ENCODE measurements at places on chromosomes 16 and 17. TPM values are rescaled to one million over a fixed set of nuclear protein-coding genes. Genes with fewer than 3 reads are reported as not detected.
A peak's percentile ranks its signal among the peaks of the same experiment; 100 is the strongest.

DNA sequence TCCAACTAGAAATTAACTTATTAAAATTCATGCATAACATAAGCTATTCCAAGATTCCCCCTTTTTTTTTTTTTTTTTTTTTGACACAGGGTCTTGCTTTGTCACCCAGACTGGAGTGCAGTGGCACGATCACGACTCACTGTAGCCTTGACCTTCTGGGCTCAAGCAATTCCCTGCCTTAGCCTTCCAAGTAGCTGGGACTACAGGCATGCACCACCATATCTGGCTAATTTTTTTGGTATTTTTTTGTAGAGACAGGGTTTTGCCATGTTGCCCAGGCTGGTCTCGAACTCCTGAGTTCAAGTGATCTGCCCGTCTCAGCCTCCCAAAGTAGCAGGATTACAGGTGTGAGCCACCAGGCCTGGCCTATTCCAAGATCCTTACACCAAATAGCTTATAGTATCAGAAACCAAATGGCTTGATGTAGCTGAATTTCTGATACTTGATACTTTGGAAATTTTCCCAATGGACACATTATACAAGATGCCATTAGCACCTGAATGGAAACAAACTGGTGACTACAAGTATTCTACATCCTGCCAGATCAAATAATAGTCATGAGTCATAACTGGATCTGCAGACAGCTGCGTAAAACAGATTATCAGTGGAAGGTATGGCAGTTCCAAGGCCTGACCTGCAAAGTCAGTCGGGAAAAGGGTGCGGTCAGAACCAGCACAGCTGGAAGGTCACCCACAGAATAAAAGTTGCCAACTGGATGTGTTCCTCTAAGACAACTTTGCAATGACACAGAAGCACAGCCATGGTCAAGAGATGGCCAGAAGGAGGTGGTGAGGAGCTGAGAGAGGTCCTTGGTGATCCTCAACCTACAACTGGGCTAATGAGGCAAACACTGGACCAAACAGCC is 14.5 kb downstream of the TUBG1 start:
- H3K27ac ChIP-seq = no peak overlapping the region
- no peaks in the 10 kb centered on the region for H3K27me3 ChIP-seq

ZSCAN10 gene
- not detected for total RNA-seq

SULT1A4 gene
- total RNA-seq = 20.7 TPM

- H3K4me1 ChIP-seq = no peaks in the 10 kb centered on the region
- H3K4me3 ChIP-seq = no peak overlapping the region
- H3K27me3 ChIP-seq = no peaks in the 10 kb centered on the region
- no peak overlapping the region for H3K27ac ChIP-seq
- no peak for DNase-seq
Measured at GRCh38 chr16:66416939-66417700, 10.0 kb upstream of the BEAN1 start.

DNA sequence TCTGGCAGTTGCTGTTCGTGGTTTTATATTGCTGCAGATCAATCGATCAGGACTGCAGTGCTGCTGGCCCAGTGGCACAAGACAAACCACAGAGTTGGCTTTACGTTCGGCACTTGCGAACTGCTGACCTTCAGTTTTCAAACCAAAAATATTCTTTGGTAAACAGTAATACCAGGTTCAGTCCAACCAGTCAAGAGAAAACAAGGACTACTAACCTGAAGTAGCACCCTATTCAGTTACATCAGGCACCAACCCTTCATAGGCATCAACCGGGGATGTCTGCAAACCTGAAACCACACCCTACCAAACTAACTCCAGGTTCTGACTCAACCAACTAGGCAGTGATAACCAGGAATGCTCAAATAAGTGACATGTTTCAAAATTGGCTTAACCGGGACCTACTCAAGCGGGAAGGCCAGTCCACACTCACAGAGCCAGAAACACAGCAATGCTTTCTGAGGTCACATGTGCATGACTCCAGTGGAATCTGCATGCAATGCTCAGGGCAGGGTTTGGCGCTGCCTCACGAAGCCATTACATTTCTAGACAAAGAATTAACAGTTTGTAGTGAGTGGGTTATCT is 91.1 kb downstream of the SMG6 start:
- H3K4me1 ChIP-seq = peaks cover 53% of the 10 kb centered on the region
- H3K27me3 ChIP-seq = no peaks in the 10 kb centered on the region
- no peak for DNase-seq
- H3K36me3 ChIP-seq = no peaks in the 10 kb centered on the region
- H3K27ac ChIP-seq = peak overlapping the region; percentile 81
- no peak overlapping the region for H3K4me3 ChIP-seq

KPNB1 gene
- 210 TPM for total RNA-seq

DNA sequence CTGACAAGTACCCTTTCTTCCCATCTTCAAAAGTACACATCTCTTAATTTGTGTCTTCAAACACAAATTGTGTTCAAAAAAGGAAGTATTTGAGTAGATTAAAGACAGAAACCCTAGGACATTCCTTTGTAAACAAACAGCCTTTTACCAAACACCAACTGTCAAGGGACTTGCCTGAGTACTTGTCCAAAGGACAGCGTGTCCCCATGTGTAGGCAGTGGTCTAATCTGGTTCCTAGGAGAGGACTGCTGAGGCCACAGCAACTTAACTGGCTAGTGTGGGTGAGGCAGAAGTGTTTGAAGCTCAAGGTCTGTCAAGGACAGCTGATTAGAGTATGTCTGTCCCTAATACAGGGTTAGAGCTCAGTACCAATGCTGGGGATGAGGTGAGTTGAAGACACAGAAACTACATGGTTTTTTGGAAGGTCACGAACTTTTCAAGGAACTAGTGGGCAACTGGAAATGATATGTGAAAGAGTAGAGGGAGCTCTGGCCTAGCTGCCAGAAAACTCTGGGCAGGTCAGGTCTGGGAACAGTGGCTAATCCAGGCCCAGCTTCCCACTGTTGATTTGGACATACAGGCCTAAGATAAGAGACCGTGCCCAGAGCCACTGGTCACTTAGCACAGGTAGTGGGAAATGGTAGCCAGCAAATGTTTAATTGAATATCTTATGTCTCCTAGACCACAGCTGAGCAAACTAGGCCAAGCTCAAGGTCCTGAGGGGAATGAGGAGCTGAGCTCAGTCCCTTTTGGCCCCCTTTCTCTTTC is 10.1 kb downstream of the HMOX2 start:
- peaks cover 23% of the 10 kb centered on the region for H3K36me3 ChIP-seq
- H3K4me1 ChIP-seq = peaks cover 29% of the 10 kb centered on the region
- no peak for DNase-seq
- no peaks in the 10 kb centered on the region for H3K27me3 ChIP-seq

GRCh38 chr17:80034791-80035686 is 633 bp downstream of the TBC1D16 start:
- H3K4me1 ChIP-seq = peaks cover 25% of the 10 kb centered on the region
- DNase-seq = peak; percentile 66
- peak overlapping the region; percentile 94 for H3K4me3 ChIP-seq
- H3K27ac ChIP-seq = peak overlapping the region; percentile 68
- H3K36me3 ChIP-seq = no peaks in the 10 kb centered on the region
- no peaks in the 10 kb centered on the region for H3K27me3 ChIP-seq

GRCh38 chr16:71214746-71215381 is 15.7 kb downstream of the HYDIN start:
- no peak overlapping the region for H3K4me3 ChIP-seq
- no peaks in the 10 kb centered on the region for H3K4me1 ChIP-seq
- no peak for DNase-seq
- no peaks in the 10 kb centered on the region for H3K36me3 ChIP-seq
- no peaks in the 10 kb centered on the region for H3K27me3 ChIP-seq

DNA sequence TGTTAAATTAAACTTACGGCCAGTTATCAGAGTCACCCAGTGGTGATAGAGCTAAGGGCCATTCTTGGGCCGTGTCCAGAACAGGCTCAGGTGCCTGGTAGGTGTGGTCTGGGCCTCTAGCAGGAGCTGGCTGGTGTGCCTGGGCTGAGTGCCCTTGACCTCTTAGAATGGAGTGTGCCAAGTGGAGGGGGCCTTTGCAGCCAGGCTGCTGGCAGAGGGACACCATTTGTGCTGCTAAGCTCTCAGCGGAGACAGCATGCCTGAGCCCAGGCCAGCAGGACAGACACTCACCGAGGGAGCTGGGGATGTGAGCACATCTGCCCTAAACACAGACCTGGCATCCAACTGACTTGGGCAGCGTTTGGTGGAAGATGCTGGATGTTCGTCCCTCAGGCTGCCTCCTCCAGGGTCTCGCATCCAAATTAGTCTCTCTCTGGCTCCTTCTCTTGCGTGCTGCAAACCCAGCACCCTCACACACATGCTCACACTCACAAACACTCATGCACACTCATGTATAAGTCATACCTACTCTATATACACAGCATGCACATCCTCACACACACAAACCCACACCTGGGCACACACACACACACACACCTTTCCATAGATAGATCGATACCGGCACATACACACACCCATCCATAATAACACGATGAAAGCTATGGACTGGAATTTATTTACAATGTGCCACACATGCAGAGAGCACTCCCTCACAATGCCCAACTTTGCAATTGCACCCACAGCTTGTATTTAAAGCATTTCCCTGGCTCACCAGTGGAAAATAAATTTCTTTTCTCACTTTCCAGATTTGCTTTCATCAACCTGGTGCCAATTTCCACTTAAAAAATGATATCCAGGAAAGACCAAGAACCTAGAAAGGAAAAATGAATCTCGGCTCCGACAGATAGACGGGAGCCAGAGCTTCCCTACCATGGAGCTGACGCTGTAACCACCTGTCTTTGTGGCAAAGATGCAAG is 33.6 kb upstream of the CDH5 start:
- H3K4me1 ChIP-seq = peaks cover 5% of the 10 kb centered on the region
- H3K4me3 ChIP-seq = no peak overlapping the region
- no peaks in the 10 kb centered on the region for H3K27me3 ChIP-seq
- H3K36me3 ChIP-seq = no peaks in the 10 kb centered on the region

TTYH2 gene
- total RNA-seq = 7.7 TPM

- H3K27me3 ChIP-seq = no peaks in the 10 kb centered on the region
- H3K27ac ChIP-seq = no peak overlapping the region
- no peaks in the 10 kb centered on the region for H3K36me3 ChIP-seq
- no peak for DNase-seq
- H3K4me1 ChIP-seq = no peaks in the 10 kb centered on the region
Measured at GRCh38 chr17:14760719-14761411, 460.0 kb downstream of the HS3ST3B1 start.

DNA sequence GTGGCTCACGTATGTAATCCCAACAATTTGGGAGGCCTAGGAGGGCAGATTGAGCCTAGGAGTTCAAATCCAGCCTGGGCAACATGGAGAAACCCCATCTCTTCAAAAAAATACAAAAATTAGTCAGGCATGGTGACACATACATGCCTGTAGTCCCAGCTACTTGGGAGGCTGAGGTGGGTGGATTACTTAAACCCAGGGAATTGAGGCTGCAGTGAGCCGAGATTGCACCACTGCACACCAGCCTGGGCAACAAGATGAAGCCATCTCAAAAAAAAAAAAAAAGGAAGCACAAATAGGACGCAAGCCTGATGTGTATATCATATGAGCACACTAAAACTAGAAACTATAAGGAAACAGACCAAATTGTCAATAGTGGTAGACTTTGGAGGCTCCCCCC is 17.1 kb upstream of the FLCN start:
- no peaks in the 10 kb centered on the region for H3K27me3 ChIP-seq
- H3K4me3 ChIP-seq = no peak overlapping the region
- H3K27ac ChIP-seq = no peak overlapping the region
- no peaks in the 10 kb centered on the region for H3K4me1 ChIP-seq

DNA sequence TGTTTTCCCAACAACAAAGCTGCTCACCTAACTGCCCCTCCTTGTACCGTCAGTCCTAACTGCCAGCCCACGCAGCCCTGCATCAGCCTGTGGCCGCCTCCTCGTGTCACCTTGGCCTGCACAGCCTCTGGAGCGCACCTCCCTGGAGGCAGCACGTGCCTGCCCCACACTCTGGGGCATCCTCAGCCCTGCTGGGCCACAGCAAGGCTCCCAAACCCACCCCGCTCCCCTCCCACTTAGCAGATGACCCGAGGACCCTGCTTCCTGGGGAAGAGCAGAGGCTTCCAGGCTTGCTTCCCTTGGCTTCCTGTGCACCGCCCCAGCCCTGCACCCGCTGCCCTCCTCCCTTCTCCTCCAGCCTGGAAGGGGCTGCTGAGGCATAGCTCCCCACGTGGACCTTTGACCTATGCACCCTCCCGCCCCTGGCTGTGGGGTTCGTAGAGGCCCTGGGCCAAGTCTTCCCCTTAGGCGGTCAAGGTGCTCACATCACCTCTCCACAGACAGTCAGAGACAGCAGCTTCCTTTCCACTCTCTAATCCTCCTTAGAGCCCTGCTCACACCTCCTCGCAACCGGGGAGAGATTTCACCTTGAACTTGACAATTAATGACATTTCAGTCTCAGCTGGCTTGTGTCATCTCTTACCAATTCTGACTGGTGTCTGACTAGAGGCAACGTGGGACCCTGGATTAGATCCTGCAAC is 115.0 kb downstream of the MGAT5B start:
- peak; percentile 43 for DNase-seq
- no peak overlapping the region for H3K27ac ChIP-seq
- no peaks in the 10 kb centered on the region for H3K36me3 ChIP-seq
- H3K4me1 ChIP-seq = no peaks in the 10 kb centered on the region
- no peak overlapping the region for H3K4me3 ChIP-seq
- H3K27me3 ChIP-seq = peaks cover 7% of the 10 kb centered on the region

SLC5A2 gene
- 2.0 TPM for total RNA-seq

- H3K4me1 ChIP-seq = no peaks in the 10 kb centered on the region
- no peaks in the 10 kb centered on the region for H3K27me3 ChIP-seq
- no peaks in the 10 kb centered on the region for H3K36me3 ChIP-seq
- no peak for DNase-seq
- H3K27ac ChIP-seq = no peak overlapping the region
- no peak overlapping the region for H3K4me3 ChIP-seq
Measured at GRCh38 chr17:27994586-27994985, 47.9 kb upstream of the NLK start.

- H3K27me3 ChIP-seq = no peaks in the 10 kb centered on the region
- peak overlapping the region; percentile 98 for H3K27ac ChIP-seq
- no peaks in the 10 kb centered on the region for H3K36me3 ChIP-seq
- H3K4me1 ChIP-seq = peaks cover 22% of the 10 kb centered on the region
Measured at GRCh38 chr16:30379158-30379783, 3.1 kb downstream of the SEPTIN1 start.

GRCh38 chr16:21684199-21684598 is 20.4 kb downstream of the OTOA start:
- H3K4me1 ChIP-seq = no peaks in the 10 kb centered on the region
- H3K27ac ChIP-seq = no peak overlapping the region
- H3K4me3 ChIP-seq = no peak overlapping the region

DNA sequence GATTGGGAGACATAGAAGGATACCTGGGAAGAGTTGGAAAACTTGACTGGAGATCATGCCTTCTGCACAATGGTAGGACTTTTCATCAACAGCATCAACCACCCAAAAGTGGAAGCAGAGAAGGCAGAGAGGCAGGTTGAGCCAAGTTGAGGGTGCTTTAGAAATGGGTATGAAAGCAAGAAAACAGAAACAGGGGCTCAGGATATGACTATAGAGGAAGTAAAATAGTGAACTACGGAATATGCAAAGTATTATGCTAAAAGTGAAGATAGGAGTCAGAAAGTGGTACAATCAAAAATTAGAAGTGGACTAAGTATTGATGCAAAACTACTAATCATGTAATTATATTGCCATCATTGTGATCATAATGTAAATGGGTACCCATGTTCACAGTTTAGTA is 16.1 kb upstream of the ARHGAP44 start:
- H3K27me3 ChIP-seq = no peaks in the 10 kb centered on the region
- no peaks in the 10 kb centered on the region for H3K4me1 ChIP-seq
- H3K4me3 ChIP-seq = no peak overlapping the region
- no peaks in the 10 kb centered on the region for H3K36me3 ChIP-seq
- H3K27ac ChIP-seq = no peak overlapping the region
- DNase-seq = no peak

GRCh38 chr16:87368029-87368770 is 15.4 kb downstream of the FBXO31 start:
- H3K27me3 ChIP-seq = no peaks in the 10 kb centered on the region
- H3K36me3 ChIP-seq = no peaks in the 10 kb centered on the region
- H3K4me1 ChIP-seq = peaks cover 44% of the 10 kb centered on the region
- no peak overlapping the region for H3K4me3 ChIP-seq

EPX gene
- total RNA-seq = not detected
